Sciatic nerve (tissue), 2 donors: ENCODE measurements at places on chromosomes 7 and 10.

DNA sequence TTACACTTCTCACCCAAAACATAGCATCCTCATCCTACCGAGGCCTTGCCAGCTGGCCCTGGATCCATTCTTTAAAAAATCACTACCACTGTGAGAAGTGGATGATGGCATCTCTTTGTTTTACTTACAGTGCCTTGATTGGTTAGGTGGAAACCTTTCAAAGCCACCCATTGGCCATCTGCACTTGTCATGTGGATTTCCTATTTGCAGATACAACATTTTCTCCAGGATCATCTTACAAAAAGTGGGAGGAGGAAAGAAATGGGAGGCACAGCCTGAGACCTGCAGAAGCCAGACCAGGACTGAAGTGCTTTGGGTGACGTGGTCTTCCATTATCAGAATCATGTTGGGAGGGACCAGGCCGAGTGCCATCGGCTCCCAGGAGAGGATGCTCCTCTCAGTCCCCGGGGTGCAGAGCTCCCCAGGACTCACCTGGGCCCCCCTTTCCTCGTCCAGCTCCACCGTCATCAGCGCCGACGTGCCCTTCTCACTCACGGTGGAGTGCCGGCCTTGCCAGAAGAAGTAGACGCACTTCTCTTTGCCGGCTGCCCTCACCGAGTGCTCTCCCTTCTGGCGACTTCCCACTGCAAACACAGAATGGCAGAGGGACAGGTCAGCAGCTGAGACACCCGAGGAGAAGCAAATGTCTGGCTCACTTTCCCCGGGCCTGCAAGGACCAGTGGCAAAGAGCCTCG lies 161.2 kb downstream of the SVIL start:
- DNase-seq, result peak; percentile 50

GRCh38 chr7:140003913-140004382 lies 58.8 kb downstream of the PARP12 start:
- no peak for DNase-seq

DNA sequence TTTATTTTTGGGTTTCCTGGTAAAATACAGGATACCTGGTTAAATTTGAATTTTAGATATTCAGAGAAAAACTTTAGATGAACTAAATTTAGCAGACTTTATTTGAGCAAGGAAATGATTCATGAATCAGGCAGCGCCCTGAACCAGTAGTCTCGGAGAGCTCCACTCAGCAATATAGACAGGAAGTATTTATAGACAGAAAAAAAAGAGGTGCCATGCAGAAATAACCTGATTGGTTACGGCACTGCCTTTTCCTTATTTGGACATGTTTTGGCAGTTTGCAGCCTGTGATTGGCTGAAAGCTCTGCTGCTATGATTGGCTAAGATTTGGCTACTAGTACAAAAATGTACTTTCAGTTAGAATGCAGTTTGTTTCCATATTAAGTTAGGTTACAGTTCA lies 198.3 kb upstream of the DKK1 start:
- no peak for DNase-seq

GRCh38 chr10:32047881-32048280 lies 8.3 kb downstream of the KIF5B start:
- no peak for DNase-seq

DNA sequence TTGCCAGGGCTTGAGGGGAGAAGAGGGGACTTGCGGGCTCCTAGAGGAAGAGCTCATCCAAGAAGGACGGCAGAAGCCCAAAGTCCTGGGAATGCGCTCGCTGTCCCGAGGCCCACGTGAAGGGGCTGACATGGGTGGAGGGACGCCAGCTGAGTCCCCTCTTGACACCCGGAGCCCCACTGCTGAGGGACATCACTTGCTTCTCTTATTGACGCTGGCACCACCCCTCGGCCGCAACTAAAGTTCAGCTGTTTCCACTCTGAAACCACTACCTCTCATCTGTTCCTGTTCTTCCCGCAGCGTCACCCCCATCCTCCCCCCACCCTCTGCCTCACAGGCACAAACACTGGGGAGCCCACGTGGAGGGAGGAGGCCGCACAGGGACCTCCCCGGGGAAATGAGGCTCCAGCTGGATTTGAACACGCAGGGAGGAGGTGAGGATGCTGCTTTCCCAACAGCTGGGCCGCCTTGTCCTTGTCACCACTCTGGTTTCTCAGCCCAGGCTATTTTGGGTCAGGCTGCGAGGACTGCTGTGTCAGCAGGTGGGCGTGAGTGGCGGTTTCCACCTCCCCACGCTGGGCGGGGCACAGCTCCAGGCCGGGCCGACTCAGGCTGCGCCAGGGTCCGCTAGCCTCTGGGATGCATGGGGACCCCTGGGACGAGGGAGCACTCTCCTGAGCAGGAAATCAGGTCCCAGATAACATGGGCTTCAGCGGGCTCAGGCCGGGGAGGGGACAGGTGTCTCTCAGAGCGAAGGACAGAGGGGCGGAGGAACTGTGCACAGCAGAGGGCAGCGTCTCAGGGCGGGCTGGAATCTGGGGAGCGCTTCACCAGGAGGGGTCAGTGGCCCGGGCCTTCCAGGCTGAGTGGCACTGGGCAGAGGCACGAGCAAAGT lies 156.3 kb downstream of the ZNF248 start:
- peak; percentile 33 for DNase-seq

GRCh38 chr10:98528166-98528804 lies 81.5 kb upstream of the HPS1 start:
- no peak for DNase-seq

GRCh38 chr10:13673156-13673555 lies 86.4 kb downstream of the PRPF18 start:
- DNase-seq, result no peak

DNA sequence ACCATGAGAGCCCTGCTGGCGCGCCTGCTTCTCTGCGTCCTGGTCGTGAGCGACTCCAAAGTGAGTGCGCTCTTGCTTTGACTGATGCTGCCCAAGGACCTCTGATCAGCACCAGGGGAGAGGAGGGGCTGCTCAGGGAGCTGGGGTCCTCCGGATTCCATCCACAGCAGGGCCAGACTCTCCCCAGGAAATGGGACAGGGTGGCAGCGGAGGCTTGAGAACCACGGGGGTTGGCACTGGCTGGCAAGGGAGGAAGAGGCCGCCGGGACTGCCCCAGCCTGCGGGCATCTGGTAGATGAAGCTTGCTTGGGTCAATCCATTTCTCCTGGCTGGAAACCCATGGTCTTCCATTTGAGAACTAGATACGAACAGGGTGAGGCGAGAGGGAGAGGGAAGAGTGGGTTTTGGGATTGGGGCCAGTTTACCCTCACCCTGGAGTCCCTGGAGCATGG lies 647 bp downstream of the PLAU start:
- no peak for DNase-seq

- no peak for DNase-seq
These were observed 89.2 kb downstream of the DLG5 start for GRCh38 chr10:77837248-77837924.

DNA sequence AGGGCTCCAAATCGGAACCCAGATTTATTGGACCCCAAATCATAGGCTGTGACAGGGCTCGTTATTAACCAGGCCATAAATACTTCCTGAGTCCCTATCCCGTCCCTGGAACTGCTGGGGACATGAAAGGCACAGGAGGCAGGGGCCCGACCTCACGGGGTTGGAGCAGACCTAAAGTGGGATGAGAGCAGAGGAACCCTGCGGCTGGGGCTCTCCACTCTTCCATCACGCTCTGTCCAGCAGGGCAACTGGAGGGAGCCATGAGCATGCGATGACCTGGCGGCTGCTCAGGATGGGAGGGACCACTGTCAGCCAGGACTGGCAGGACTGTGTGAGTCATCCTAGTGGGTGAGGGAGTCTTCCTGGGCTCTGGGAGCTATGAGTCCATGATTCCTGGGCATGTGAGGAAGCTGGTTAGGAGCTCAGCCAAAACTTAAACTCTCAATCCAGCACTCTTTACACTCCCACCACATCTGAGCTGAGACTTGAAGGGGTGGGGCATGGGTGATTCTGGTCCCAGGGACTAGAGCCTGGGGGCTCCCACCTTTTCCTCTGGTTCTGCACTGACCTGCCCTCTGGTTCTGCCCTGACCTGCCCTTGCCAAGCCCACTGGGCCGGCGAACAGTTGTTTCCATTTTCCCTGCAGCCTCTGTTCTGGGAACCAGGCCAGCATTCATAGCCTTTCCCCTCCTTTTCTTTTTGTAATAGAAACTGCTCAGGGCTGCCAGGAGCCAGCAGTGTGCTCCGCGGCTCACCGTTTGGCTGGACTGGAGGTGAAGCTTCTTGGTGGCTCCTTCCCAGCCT lies 47.1 kb downstream of the SYPL1 start:
- peak; percentile 85 for DNase-seq

- no peak for DNase-seq
These were observed 72.5 kb upstream of the FZD1 start for GRCh38 chr7:91191771-91192170.

DNA sequence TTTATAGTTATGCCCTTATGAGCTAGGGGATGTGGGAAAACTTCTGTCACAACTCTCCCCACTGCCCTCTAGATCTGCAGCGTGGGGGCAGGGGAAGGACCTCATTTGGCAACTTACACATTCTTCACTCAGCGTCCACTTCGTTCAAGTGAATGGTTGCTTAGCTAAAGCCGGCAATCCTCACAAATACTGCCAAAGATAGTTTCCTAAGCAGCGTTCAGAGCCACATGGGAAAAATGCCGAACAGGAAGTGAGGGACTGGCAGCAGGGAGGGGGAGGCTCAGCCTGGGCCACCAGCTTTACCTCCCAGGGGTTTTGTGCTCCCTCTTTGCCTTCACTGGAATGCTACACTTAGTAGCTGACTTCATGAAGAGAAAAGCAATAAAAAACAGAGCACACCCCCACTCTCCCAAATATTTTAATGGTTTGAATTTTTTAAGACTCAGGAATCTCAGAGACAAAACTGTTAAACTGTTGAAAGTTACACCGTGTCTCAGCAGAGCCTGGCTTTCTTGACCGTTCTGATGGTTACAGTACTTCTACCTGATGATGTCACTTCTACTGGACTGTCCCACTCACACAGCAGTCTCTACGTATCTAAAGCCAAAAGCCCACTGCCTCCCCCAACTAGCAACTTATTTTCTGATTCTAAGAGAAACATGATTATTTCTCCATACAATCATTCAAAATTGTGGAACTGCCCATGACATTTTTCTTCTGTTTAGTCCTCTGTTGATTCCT lies 10.4 kb downstream of the GRM3 start:
- no peak for DNase-seq
